ENCODE measurements at places on chromosomes 6 and 20. TPM values are rescaled to one million over a fixed set of nuclear protein-coding genes. Genes with fewer than 3 reads are reported as not detected.

DNA sequence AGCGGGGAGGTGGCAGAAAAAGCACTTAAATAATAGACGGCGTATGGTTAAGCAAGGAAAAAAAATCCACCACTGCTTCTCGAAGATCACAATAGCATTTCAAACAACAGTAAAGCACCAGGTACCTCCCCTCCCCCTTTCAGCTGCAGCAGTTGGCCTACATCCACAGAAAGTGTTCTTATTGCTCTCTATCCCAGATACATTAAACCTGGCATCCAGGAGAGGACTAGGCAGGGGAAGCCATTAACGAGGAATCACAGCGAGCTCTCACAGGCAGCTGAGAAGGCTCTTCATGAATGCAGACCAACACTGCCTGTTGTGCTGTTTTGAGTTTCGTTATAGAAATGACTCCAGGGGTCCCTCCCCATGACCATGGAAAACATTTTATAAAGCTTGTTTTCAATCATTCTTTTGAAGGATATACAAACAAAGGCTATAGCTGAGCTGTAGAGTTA, 11.8 kb downstream of the FYN start:
- DNase-seq = no peak

DNA sequence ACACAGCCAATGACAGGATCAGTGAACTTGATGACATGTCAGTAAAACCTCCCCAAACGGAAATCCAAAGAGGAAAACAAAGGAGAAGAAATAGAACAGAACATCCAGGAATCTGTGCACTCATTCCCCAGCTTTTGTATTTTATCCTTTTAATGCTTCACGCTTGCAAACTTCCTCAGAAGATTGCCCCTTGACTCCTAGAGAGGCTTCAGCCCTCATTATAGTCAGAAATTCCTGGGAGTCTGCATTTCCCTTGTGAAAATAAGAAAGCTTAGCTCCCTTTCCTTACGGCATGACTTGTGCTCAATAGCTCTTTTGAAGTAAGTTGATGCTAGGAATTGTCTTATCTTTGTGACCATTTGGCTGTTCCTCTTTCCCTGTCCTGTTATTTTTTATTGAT, 313.6 kb upstream of the OPRM1 start:
- DNase-seq = peak; percentile 7

- no peak for DNase-seq
These were observed 162.7 kb downstream of the SOBP start for GRCh38 chr6:107652526-107653182.

GRCh38 chr6:169794317-169795055, 43.1 kb downstream of the ERMARD start:
- no peak for DNase-seq

GRCh38 chr6:21847711-21848480, 254.3 kb downstream of the SOX4 start:
- no peak for DNase-seq

- no peak for DNase-seq
These were observed 289.2 kb upstream of the RNF24 start for GRCh38 chr20:4304601-4305000.

GRCh38 chr6:167920165-167920564, 77.3 kb upstream of the KIF25 start:
- DNase-seq = no peak

DNA sequence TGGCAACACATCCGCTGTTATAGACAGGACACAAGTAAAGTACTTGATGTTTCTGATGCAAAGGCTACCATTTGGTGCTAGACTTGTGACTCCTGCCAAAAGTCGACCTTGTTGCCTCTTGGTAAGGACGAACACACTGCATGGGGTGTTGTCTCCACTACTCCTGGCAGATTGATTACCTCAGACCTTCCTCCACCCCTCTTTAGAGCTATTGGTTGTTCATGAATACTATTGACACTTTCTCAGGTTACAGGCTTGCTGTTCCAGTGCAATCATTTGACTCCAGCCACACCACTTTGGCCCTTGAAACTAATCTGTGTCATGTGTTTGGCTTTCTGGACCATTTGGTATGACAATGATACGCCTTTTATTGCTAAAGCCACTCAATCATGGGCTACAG, 62.3 kb downstream of the TRMT11 start:
- DNase-seq = no peak

DNA sequence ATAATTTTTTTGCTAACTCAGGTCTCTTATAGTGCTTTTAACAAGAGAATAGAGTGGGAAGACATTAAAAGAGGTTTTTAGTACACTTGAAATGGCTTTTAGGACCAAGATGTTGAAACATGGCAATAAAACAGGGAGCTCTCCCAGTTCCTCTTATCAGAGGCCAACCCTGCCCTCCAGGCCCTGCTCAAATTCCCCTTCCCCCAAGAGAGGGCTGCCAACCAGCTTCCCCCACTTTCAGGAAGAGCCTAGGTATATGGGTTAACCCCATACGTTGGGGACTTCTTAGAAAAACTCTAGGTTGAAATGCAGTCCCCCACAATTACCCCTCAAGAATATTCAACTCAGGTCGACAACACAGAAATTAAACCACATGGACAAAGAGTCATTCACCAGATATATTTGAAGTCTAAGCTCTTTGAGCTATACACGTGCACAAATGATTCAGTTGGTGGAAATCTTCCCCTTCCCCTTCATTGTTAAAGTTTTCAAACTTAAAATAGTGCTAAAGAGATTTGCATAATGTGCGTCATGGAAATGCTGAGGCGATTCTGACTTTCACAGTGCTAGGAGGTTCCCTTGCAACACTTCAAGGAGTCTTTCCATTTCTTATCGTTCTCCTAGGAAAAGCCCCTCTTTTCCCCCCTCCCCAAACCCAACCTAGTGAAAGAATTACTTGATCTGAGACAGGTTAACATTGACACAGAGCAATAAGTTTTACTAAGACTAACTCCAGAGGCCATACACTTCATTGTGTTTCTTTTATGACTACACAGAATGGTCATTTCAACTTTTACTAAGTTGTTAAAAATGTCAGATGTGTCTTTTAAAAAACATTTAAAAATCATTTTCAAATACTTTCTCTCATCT, 49.8 kb upstream of the ENPP5 start:
- no peak for DNase-seq

DNA sequence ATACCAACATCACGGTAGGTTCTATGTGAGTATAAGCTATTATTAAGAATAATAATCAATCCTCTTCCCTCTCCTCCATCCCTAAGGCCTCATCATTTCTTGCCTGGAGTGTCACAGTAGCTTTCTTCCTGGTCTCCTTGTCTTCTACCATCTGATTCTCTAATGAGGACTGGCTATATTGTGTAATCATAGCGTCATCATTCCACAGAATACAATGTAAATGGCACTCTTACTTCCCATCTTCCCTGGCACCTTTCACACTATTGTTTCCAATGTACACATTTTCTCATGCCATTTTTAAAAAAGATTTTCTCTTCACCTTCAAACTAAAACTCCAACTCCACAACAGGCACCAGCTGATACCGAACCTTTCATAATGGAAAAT, 2.2 kb upstream of the BTN3A2 start:
- no peak for DNase-seq

- DNase-seq = peak; percentile 23
These were observed 542 bp downstream of the TUBE1 start for GRCh38 chr6:112086744-112087135.

DNA sequence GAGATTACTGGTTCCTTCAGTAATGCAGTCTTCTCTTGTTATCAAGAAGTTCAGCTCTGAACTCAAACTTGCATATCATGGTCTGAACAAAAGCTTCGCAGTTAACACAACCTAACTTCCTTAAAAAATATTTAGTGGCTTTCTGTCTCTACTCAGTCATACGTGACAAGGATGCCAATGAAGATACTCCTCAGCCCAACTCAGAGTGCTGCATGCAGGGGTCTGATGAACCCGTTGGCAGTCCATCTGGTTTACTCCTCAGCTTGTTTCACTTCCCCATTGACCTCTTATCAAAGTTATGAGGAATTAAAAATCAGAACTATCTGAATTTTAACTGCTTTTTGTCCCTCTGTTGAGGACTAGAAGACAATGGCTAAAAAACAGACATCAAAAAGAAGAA, 56.6 kb upstream of the RIN2 start:
- DNase-seq = no peak

DNA sequence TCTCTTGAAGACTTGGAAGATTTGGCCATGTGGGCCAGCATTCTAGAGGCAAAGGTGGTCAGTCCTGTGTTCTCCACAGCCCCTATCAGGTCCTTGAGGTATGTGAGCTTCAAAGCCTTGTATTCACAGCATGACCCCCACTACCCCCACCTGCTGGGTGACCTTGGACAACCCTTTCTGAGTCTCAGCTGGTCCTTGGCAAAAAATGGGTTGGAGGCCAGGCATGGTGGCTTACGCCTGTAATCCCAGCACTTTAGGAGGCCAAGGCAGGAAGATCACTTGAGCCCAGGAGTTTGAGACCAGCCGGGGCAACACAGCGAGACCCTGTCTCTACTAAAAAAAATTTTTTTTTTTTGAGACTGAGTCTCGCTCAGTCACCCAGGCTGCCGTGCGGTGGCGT, 42.6 kb downstream of the UBE2V1 start:
- DNase-seq = no peak

DNA sequence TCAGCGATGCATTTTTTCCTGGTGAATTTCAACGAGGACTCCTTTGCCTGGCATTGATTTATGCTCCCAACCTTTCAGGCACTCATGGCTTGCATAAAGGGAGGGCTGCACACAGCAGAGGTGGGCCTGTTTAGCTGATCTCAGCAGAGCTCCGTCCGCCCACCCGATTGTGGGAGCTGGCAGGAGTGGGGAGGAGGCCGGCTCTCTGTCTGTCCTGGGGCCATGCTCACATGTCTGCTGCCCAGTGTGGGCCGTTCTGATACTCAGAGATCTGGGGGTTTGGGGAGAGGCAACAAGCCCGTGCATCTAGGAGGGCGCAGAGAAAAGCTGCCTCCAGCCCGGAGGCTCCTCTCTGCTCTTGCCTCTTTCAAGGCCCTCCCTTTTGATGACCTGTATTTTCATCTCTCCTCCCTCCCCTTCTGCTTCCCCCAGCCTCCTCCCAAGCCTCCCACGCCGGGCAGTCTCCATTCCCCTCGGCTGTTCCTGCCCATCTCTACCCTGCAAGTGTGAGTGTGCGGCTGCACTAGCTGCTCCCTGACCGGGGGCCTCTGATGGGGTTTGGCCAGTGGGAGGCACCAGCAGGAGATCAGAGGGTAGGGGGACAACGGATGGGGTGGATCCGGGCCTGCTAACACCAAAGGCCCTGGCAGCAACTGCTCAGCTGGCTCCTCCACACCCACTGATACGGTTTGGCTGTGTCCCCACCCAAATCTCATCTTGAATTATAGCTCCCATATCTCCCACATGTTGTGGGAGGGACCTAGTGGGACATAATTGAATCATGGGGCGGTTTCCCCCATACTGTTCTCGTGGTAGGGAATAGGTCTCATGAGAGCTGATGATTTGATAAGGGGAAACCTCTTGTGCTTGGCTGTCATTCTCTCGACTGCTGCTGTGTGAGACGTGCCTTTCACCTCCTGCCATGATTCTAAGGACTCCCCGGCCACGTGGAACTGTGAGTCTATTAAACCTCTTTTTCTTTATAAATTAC, 39.6 kb upstream of the MLN start:
- no peak for DNase-seq

DNA sequence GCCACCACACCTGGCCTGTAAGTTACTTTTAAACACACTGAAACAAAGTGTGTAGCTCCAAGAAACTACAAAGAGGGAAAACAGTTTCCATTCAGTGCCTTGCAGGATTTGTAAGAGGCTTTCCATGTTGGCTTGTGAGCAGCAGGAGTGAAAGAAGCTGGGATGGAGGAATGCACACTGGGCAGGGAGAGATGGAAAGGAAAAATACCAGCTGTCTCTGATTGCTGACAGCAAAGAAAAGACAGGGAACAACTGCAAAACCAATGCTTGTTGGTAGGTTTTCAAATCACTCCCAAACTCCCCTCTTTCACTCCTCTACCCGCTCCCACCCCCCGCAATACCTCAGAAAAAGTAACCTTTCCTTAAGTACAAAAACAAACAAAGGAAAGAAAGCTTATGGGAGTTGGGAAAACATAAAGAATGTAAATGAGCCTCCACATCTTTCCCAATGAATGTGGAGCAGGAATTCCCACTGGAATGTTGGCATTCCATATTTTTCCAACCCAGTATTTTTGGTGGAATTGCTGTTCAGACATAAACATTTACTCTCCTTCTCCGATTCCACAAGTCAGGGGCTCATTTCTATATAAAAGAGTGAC, 166.1 kb downstream of the THBS2 start:
- no peak for DNase-seq

DNA sequence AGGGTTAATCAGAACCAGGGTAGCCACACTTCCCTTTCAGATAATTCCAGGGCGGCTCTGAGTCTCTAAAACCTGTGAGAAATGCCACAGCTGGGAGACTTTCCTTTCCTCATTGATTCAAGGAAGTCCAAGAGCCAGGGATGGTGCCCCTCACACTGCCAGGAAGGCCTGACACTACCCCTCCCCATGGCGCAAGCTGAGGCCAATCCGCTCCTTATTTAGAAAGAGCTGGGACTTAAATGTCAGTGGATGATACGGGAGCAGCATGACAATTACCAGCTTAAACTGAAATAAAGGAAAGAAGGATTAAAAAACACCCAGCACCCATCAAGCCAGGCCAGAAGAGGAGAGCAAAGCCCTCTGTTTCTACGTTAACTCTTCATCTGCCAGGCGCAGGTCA, 244.4 kb downstream of the LRFN2 start:
- no peak for DNase-seq

- DNase-seq = no peak
These were observed 531.0 kb downstream of the EPM2A start for GRCh38 chr6:145204301-145204700.

GRCh38 chr20:51815383-51816076, 13.2 kb upstream of the SALL4 start:
- no peak for DNase-seq

DNA sequence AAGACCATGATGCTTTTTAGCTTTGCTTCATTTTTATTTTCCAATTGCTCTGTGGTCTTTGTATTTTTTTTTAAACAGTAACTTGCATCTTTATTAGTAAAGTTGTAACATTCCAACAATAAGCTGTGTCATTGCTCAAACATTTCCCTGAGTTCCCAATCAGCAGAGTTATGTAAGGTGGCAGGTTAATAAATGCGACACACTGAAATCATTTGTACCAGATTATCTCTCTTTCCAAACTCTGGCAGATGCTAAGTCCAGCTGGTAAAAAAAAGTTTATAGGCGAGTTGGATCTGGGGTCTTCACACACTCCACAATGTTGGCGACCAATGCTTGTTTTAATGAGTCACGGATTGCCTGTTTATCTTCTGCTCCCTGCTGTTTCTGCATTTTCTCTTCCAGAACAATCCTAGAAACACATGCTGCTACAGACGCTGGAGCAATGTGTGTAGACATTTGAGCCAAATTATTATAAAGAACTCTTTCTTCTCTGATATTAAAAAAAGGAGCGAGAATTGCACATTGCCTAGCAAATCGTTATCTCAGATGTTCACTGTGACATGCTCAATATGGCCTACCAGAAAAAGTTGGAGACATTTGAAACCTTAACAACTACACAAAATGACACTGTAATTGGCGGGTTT, 113.6 kb upstream of the IFNGR1 start:
- DNase-seq = no peak

Gene FOXQ1
- not detected for total RNA-seq

Gene WFDC10B
- not detected for total RNA-seq

Gene TMEM151B
- not detected for total RNA-seq

All from dermis microvascular lymphatic vessel endothelial cell (primary cell).